ENCODE measurements at places on chromosomes 11 and 22.

DNA sequence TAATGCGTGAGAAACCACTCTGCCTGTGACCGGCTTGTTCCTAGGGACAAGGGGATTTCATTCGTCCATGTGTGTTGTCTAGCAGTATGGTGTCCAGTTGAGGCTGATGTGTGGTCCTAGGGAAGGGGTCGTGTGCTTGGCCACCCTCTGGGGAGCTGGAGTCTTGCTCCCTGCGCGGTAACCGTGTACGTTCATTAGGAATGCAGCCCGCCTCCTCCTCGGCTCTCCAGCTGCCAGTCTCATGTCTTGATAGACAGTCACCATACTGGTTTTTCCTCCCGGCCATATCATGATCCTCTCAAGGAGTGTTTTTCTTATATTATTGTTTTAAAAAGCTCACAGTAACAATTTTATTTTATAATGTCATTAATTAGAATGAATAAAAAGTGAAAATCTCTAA lies 5.9 kb downstream of the CTTN start:
- DNase-seq, result no peak

- DNase-seq, result no peak
These were observed 25.1 kb upstream of the ROBO3 start for GRCh38 chr11:124839972-124840621.

DNA sequence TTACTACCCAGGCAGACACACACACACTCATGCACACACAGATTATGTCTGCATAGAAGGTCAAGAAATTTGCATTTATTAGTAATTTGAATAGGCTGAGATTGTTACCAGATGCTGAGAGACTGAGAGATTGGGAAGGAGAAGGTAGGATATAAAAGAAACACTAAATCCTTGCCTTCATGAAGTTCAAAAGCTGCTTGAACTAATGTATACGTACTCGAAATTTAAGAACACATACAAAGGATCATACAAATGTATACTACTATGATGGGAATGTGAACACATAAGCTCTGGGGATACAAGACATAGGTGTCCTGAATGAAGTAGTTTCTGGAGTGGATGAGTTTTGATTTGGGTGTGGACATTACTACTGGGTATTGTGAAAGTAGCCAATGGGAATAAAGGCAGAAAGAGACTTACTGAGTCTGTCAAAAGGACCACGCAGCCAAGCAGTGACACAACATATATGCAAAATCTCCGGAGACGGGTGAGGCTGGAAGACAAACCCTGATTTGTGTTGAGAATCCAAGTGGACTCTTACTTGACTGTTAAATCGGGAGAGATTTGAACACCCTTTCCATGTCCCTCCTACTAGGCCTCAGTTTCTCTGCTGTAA lies 7.3 kb upstream of the PKNOX2 start:
- DNase-seq, result no peak

DNA sequence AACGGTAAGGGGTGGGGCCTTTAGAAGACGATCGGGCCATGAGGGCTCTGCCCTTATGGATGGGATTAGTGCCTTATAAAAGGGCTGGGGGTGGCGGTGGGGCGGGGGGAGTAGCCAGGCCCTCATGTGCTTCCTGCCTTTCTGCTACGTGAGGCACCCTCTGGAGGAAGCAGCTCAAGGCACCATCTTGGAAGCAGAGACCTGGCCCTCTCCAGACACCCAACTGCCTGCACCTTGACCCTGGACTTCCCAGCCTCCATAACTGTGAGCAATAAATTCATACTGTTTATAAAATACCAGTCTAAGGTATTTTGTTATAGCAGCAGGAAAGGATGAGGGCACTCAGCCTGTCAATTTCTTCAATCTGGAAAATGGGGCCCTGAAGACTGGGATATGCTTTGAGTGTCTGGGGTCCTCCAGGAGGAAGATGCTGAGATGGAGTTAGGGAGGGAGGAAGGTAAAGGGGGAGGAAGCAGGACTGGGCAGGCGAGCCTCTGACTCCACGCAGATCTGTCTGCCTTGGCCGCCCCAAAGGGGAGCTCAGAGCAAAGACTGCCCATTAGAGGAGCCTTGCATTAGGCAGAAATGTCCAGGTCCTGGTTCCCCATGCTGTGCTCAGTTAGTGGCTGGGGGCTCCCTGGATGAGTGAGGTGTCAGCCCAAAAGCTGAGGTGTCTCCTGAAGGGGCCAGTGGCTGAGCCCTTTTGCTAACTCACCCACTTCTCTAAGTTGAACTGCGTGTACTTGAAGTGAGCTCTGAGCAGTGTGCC lies 5.3 kb downstream of the CABP2 start:
- DNase-seq, result no peak

GRCh38 chr11:112785149-112785548 lies 176.1 kb upstream of the NCAM1 start:
- no peak for DNase-seq

DNA sequence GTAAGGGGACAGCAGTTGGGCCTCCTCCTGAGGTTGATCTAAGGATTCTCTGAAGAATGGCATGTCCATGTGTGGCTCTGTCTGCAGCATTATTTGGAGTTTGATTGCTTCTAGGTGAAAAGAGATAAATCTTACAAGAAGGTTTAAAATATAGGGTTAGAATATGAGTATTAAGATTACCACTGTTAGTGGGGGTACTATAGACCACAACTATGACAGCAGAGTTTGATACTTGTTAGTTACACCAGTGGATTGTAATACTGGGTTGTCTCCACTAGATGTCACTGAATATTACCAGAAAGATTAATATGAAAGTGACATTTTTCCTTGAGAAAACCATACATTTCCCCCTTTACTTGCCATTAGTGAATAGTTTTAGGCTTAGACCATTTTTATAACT lies 47.9 kb downstream of the ZNF280B start:
- no peak for DNase-seq

- no peak for DNase-seq
These were observed 304.1 kb upstream of the ANO5 start for GRCh38 chr11:21888814-21889213.

DNA sequence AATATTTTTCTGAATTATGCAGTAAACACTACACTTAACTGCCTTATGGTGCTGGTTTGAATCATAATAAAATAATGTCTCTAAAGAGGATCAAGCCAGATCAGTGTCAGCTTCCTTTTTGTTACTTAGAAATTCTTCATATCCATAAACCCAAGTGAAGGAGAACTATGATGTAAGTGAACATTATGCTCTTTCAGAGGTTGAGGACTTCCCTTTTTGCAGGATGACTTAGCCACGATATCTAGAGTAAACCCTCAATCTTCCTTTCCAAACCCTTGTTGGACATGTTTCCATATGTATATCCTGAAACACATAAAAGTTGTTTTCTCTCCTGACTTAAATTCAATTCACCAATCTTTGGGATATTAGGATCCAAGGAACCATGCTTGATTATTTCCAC lies 19.1 kb downstream of the OR8D1 start:
- no peak for DNase-seq

DNA sequence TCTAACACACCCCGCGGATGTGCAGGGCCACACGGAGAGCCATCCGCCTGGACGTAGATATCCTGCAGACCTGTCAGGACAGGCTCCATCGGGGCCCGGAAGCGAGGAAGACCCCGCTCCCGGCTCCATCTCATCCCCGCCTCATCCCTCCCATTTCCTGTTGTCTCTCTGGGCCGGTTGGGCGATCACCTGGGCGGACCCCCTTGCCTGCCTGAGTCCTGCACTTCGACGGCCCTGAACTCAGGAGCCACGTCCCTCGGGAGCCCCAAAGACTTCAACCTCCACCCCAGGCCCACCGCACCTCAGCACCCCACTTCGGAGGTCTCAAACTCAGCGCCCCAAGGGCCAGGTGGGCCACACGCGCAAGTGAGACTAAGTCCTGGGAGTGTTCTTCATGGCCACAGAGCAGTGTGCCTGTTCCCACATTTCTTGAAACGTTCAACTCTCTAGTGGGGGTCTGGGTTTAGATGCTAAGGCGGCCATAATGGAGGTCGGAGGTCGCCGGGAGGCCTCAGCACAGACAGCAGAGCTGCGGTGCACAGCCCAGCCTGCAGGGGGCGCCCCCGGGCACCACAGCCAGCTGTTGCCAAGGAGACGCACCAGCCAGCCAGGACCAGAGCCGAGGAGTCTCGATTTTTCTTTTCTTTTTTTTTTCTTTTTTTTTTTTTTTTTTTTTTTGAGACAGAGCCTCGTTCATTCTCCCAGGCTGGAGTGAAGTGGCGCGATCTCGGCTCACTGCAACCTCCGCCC lies 26.0 kb upstream of the FADD start:
- DNase-seq, result no peak

GRCh38 chr11:70313945-70314344 lies 43.5 kb downstream of the PPFIA1 start:
- DNase-seq, result no peak

DNA sequence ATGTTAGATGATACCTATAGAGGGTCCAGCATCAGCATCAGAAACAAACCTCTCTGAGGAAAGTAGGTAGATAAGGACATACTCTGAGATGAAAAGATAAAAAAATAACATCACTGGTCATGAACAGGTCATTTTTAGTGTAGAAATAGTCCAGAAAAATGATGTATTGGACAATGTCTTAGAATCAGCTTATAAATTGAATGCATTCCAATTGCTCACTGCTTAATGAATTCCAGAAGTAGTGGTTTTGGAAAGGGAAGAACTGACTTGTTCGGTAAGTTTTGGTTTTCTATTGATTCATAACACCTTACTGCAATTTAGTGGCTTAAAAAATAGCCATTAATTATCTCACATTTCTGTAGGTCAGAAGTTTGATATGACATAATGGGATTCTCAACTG lies 929.5 kb upstream of the CCDC90B start:
- DNase-seq, result no peak

- DNase-seq, result no peak
These were observed 94.4 kb downstream of the FAM181B start for GRCh38 chr11:82639251-82639650.

- DNase-seq, result no peak
These were observed 33.4 kb downstream of the REXO2 start for GRCh38 chr11:114472661-114473060.

- no peak for DNase-seq
These were observed 874 bp upstream of the IL17RA start for GRCh38 chr22:17083811-17084441.

DNA sequence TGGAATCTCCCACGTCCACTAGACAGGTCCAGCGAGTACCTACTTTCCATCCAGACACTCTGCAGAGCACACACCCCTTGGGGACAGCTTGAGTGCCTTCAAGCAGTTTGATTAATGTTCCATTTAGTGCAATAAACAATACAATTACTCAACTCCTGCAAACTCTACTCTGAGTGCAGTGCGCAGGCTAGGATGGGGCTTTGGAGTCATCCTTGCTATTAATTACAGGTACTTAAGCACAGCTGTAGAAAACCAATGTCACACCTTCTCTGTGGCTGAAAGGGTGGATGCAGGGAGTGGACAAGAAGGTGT lies 82.6 kb downstream of the MN1 start:
- DNase-seq, result no peak

Data from putamen (tissue), 1 donor.